ENCODE measurements at places on chromosomes 5 and 9. TPM values are rescaled to one million over a fixed set of nuclear protein-coding genes. Genes with fewer than 3 reads are reported as not detected.

DNA sequence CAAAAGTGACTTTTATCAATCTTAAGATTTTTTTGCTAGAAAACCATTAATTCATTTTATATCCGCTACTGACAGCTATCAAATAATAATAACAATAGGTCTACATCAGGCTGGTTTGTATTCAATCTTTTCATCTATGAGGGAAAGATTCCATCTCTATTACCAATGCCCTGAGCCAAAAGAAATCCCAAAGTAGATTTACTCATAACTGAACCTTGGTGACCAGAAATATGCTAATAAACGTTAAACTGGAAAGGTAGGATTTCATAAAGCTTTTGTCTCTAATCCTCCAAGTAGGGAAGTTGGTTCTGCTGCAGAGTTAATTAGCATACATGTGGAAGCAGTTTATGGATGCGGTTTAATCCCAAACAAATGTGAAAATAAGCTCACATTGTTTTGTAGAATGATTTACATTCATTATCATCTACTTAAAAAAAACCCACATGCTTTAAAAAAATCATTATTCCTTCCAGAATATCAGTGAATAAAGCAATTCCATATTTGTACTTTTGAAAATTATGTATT is 715.5 kb downstream of the CETN3 start:
- no peak for DNase-seq
- H3K4me1 ChIP-seq = no peaks in the 10 kb centered on the region
- H3K36me3 ChIP-seq = no peaks in the 10 kb centered on the region
- no peak overlapping the region for H3K27ac ChIP-seq
- no peaks in the 10 kb centered on the region for H3K27me3 ChIP-seq

SLC6A18 gene
- not detected for total RNA-seq

DAP gene
- total RNA-seq = 24.7 TPM

- no peak overlapping the region for H3K4me3 ChIP-seq
- H3K27ac ChIP-seq = no peak overlapping the region
- peaks cover 2% of the 10 kb centered on the region for H3K4me1 ChIP-seq
- DNase-seq = no peak
These were observed 179.7 kb upstream of the ANKRD55 start for GRCh38 chr5:56412601-56413379.

DNA sequence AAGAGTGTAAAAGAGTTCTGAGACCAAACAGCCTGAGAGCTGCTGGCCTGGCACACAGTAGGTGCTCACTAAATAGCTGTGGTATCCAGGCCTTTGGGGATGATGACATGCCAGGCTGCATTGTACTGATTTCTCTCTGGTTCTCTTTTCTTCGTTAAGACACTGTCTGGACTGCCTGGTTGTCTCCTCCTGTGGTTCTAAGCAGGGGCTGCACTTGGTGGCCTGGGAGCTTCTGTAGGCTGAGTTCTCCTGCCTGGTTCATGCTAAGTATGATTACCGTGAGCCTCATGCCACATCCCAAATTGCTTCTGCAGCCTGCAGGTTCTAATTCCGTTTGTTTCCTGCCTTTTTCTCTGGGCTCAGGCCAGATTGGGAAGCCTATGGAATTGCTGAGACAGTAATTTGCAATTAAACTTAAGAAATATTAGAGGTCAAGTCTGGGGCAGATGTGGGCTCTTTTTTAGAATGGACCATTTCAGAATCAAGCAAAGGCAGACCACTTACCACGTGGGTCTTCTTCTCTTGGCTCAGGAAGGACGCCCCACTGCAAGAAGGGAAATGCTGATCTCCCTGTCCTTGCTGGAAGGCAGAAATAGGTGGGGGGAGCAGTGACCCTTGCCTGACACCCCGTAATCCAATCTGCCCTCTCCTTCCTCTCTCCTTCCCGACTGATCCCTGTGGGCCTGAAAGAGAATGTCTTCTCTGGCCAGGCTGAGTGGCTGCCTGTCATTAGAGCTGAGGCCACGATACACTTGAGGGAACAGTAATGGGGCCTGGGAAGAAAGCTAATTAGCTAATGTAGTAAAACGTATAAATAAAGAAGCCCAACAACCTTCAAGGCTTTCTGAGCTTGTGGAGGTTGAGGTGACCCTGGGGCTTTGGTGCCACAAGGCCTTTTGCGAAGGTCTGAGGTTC is 21.9 kb upstream of the BOD1 start:
- H3K4me1 ChIP-seq = no peaks in the 10 kb centered on the region
- H3K27ac ChIP-seq = no peak overlapping the region
- no peaks in the 10 kb centered on the region for H3K36me3 ChIP-seq
- H3K27me3 ChIP-seq = no peaks in the 10 kb centered on the region

Data from fibroblast of lung (primary cell).